ENCODE measurements at places on chromosomes 16 and 17. TPM values are rescaled to one million over a fixed set of nuclear protein-coding genes. Genes with fewer than 3 reads are reported as not detected.

DNA sequence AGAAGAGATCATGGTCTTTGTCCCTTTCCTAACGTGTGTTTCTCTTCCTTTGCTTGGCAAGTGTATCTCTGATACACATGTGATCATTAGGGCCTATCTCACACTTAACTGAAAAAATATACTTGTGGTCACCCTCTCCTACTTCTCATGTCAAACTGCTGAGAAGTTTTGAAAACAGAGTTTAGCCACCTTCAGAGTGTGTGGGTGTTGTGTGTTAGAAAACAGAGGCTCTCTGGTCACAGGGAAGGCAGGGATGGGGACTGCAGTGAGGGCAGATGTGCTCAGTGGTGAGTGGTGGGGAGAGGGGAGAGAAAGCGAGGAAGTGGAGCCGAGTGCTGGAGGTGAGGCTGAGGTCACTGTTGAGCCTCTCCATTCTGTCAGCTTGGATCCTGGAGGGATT, 29.4 kb downstream of the GRB7 start:
- DNase-seq, result no peak

DNA sequence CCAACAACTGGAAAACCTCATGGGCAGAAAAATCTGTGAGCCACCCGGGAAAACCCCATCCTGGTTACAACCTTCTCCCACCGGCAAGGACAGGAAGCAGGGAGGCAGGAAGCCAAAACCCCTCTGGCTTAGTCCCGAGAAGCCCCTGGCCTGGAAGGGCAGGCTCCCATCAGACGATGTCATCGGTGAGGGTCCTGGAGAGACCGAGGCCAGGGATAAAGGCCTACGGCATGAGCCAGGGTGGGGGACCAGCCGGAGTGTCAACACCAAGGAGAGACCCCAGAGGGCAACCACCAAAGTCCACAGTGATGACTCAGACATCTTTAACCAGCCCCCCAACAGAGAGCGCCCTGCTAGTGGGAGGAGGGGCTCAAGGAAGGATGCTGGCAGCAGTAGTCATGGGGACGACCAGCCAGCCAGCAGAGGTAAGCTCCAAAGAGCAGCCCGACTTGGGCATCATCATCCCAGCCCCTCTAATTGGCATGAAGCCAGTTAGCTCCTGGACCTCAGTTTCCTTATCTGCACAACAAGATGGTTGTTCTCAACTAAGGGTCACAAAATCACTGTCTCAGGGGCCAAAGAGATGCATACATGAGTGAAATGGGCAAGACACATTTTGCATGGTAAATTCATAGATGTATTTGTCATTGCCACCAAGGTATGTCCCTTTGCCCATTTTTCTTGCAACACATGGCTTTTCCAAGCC, 190.7 kb downstream of the KATNIP start:
- no peak for DNase-seq

GRCh38 chr17:78532311-78532710, 44.9 kb downstream of the DNAH17 start:
- no peak for DNase-seq

- no peak for DNase-seq
Observed at GRCh38 chr16:16982614-16983013, 488.1 kb downstream of the XYLT1 start.

DNA sequence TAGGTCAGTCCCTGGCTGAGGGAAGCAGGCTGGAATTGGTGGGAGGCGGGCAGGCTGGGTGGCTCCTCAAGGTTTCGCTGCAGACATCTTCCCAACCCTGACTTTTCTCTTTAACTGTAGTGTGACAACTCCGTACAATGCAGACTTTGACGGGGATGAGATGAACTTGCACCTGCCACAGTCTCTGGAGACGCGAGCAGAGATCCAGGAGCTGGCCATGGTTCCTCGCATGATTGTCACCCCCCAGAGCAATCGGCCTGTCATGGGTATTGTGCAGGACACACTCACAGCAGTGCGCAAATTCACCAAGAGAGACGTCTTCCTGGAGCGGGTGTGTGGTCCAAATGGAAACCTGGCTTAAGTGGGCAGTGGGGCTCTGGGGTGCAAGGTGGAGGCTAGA, 15.0 kb downstream of the POLR2A start:
- DNase-seq, result no peak

DNA sequence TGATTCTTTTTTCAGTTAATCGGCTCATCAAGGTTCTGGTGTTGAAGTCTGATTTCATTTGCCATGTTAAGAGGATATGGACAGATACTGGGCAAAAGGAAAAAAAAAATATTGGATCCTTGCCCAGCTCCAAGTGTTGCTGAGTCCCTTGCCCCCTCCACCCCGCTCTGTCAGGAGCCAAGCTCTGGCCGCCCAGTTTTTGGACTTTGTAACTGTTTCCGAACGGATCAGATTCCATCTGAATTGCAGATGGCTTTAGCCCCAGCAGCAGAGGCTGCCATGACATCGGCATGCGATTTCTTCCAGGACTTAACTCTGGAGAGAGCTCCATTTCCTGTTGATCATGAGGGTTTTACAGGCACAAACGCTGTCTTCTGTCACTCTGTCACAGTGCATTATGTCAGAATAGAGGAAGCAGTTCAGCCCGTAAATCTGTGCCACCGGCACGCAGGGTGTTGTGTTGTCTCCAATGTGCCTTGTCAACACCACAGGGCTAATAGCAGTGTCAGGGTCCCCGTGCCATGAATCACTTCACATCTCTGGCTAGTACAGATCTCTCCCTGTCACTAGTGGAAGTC, 615.6 kb downstream of the MAF start:
- no peak for DNase-seq

DNA sequence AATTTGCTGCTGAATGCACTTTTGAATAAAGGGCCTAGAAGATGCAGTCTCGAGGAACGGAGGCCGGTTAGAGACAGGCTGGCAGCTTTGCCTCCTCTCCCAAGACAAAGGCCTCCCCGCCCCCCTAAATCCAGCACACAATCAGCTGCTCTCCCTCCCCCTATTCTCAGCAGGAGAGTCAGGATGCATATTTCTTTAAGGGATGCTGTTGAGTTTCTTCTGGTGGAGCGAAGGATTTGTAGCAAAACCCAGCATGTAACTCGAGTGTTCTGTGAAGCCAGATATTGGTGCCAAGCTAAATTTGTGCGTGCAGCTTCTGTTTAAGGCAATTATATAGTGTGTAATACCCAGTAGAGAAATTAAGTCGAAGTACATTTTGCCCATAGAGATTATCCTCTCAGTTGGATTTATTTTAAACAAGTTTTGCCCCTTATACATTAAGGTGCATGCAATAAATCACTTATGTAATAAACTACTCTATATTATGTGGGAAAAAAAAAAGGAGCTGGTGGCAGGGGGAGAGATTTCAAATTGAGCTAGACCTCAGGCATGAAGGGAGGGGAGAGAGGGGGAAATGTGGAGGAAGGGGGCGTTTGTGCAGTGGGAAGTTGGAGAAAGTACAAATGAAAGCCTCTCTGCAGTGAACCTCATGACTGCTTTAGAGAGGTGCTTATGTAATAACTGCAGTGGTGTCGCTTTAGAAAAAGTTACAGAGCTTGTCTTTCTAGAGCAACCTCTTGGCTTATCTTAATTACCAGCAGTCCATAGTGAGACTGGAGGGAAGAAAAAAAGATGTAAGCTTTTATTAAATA, 599.2 kb downstream of the MAF start:
- no peak for DNase-seq

- no peak for DNase-seq
Observed at GRCh38 chr16:79651363-79651762, 50.8 kb upstream of the MAF start.

- peak; percentile 85 for DNase-seq
Observed at GRCh38 chr17:38853292-38854219, at the start of gene RPL23. TSS of gene RPL23 (minus strand) at chr17:38853721. CDS start at chr17:38853710, 11 bp downstream.

GRCh38 chr17:81254955-81255717, 16.0 kb downstream of the NDUFAF8 start:
- DNase-seq, result peak; percentile 71

The FOXC2 gene
- 16.3 TPM for total RNA-seq

DNA sequence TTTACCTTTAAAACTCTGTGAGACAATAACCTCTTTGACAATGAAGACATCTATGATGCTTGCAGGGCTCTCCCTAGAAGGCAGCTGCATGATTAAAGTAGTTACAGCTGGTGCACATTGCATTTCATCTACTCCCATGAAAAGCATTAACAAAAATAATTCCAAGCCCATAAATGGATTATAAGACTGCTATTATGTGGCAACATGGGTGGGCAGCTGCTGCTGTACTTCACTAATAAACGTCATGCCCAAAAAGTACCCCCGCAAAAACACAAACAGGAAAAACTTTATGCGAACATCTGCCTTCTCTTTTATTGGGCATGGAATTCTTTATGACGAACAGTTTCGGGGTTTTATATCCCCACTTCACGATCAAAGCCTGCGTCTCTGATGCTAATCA, 224.9 kb downstream of the CA10 start:
- no peak for DNase-seq

- no peak for DNase-seq
Observed at GRCh38 chr17:13287226-13287625, 269.4 kb upstream of the ELAC2 start.

DNA sequence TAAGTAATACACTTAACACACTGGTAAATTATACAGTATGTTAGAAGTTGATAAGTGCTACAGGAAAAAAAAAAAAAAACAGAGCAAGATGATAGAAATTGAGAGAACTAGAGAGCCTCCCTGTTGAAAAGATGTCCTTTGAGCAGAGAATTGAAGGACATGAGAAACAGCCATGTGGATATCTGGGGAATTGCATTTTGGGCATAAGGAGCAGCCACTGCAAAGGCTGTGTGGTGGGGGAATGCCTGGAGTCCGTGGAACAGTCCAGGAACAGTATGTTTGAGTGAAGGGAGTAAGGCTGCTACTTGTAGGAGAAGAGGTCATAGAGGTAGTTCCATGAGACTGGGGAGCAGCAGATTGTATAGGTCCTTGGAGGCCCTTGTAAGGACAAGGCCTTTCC, 178.4 kb downstream of the FTO start:
- DNase-seq, result no peak

The RDM1 gene
- 0.67 TPM for total RNA-seq

GRCh38 chr17:72419866-72420774, 299.3 kb downstream of the SOX9 start:
- no peak for DNase-seq

DNA sequence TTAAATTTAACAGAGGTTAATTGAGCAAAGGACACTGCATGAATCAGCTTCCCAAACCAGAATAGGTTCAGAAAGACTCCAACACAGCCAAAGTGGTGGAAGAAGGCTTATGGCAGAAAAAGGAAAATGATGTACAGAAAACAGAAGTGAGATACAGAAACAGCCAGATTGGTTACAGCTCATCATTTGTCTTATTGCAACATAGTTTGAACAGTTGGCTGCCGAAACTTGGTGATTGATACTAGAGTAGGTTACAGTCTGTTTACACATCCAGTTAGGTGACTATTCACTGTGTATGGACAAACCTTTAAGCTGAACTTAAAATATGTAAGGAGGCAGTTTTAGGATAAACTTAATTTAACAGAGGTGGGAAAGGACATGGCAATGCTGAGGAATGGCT, 18.3 kb downstream of the TMEM100 start:
- no peak for DNase-seq

DNA sequence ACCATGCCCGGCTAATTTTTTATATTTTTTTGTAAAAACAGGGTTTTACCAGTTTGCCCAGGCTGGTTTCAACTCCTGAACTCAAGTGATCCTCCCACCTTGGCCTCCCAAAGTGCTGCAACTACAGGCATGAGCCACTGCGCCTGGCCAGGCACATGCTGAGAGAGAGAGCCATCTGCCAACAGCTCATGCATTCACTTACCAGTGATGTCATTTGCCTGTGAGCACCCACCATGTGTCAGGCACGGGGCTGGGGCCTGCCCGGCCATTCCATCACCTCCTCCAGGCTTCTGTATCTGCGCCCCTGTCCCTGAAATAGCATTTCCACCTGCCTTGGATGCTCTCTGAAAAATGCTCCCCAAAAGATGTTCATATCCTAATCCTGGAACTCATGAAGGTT, 43.6 kb upstream of the PEMT start:
- DNase-seq, result no peak

The PIPOX gene
- 3.3 TPM for total RNA-seq

DNA sequence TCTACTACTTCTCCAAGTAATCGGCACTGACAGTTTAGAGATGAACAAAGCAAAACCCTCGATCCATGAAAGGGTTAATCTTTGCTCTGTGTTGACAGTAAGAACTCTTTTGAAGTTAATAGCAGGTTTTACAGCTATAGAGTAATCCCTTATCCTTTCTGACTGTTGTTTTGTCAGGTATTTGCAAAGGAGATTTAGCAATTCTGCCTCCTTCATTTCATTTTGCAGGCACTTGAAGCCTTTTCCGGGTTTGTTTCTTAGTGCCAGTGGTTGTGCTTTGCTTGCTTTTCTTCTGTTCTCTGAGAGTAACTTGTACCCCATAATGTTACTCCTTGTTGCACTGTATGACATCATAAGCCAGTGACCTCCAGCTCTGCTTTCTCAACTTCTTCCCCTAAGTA, 64.5 kb downstream of the TANGO6 start:
- DNase-seq, result no peak

GRCh38 chr17:75087182-75087557, 584 bp upstream of the SLC16A5 start:
- no peak for DNase-seq

- no peak for DNase-seq
Observed at GRCh38 chr16:58086381-58087208, 42.6 kb downstream of the CFAP20 start.

- DNase-seq, result peak; percentile 9
Observed at GRCh38 chr16:69823831-69824563, 61.9 kb downstream of the WWP2 start.

The MC1R gene
- 2.9 TPM for total RNA-seq

DNA sequence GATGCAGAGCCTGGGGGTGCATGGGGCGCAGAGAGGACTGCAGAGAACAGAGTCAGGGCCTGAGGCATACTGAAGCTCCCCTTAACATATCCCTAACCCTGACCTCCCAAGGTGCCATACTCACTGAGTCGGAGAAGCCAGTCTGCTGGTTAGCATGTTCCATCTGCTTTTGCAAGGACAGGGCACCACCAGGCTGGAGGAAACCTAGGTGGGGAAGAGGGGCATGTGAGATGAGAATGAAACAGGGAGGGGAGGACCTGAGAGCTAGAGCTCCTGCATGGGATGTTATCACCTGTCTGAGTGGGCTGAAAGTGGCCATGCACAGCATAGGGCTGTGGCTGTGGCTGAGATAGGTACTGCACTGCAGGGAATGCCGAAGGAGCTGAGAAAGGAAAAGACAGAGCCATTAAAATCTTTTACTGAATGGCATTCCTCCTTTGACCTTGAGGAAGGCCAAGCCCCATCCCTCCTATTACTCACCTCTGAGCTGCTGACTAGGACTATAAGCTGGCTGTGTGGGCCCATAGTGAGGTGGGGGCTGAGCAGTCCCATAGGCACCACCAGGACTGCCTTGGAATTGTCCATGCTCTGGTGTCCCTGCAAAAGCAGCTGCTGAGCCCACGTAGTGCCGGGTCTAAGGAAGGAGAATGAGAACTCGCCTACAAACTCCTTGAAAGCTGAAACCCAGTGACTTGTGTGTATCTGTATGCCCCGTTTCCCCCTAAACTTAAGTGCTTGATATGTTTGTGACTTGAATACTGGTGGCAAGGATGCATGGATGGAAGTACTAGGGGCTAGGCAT, 1.9 kb downstream of the GPS2 start:
- DNase-seq, result no peak
